Naive thymus-derived CD8-positive, alpha-beta T cell (primary cell): ENCODE measurements at places on chromosomes 2 and 18. TPM values are rescaled to one million over a fixed set of nuclear protein-coding genes. Genes with fewer than 3 reads are reported as not detected.

DNA sequence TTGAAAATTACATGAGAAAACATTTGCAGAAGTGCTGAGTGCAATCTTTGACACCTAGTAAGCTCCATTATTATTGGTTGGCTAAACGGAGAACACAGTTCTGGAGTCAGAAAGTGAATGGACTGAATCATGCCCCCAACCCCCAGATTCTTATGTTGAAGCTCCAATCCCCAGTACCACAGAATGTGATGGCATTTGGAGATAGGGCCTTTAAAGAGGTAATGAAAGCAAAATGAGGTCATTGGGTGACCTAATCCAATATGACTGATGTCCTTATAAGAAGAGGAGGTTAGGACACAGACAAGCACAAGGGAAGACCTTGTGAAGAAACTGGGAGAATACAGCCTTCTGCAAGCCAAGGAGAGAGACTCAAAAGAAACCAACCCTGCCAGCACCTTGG, 200.9 kb upstream of the EPAS1 start:
- no peak for DNase-seq

DNA sequence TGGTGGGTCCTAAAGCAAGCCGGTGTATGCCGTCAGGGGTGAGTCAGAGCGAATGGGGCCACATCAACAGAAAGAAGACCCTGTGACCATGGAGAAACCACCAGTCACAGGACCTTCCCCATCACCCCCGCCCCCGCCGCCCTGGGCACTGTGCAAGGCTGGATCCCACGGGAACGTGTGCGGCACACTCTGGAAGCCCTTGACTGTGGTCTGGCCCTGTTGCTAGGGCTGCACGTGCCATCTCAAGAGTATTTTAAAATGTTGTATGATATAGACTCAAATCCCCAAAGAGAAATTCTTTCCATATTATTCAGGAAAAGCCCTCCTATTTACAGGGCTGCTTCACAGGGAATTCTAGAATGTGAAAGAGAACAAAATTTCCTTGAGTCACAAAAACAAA, 174.8 kb downstream of the BCL2 start:
- DNase-seq: no peak

DNA sequence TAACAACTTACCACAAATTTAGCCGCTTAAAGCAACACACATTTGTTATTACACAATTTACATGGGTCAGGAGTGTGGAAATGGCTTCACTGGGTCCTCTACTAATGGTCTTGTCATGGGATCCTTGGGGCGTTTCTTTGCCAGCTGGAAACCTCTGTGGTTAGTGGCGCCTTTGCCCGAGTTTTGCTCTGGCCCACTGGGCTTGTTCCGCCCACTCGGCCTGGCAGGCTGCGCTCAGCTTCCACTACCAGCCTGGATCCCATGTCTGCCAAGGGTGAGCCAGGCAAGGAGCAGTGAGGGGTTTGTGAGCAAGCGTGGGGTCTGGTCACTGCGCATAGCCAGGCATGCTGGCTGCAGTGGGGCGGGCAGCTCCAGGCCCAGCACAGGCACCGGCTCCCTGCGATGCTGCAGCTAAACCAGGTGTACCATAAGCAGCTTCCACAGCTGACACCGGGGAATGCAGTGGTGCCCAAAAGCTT, 16.2 kb upstream of the MBD2 start:
- DNase-seq: no peak

GRCh38 chr2:74149247-74149525, 1.5 kb upstream of the BOLA3 start:
- DNase-seq: no peak

GRCh38 chr2:178119179-178119922, 7.1 kb downstream of the RBM45 start:
- DNase-seq: no peak

GRCh38 chr2:38106405-38107094, 30.6 kb upstream of the CYP1B1 start:
- no peak for DNase-seq

GRCh38 chr2:57207191-57207590, 839.4 kb upstream of the VRK2 start:
- no peak for DNase-seq

- DNase-seq: no peak
These were observed 65.2 kb downstream of the ZEB2 start for GRCh38 chr2:144454466-144455287.

DNA sequence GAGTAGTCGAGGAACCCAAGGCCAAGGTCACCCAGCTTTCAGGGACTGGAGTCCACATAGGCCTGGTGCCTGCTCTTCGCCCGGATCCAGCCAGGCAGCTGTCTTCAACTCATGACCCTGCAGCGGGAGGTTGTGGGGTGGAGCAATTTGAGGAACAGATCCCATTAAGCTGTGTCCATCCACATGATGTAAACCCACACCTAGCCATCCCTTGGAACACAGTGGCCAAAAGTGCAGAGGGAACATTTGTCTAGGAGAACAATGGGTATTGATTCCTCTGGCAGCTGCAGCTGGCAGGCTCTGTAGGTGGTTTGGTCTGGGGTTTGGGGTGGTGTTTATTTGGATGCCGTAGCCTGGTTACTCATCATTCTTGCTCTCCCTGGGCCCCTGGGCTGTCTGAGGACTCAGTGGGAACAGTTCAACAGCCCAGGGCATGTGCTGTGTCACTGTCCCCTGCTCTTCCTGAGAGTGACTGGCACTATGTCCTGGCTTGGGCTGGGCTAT, 99.4 kb downstream of the TFCP2L1 start:
- no peak for DNase-seq

GRCh38 chr2:122135021-122135937, 379.8 kb downstream of the TSN start:
- DNase-seq: no peak

The CDK5R2 gene
- polyA plus RNA-seq: not detected

The CHST9 gene
- not detected for polyA plus RNA-seq

The C2orf74 gene
- polyA plus RNA-seq: 62.1 TPM

The TEKT4 gene
- polyA plus RNA-seq: not detected

The TSPYL6 gene
- polyA plus RNA-seq: not detected

The POTEE gene
- 0.08 TPM for polyA plus RNA-seq

The STPG4 gene
- not detected for polyA plus RNA-seq

The MEP1B gene
- polyA plus RNA-seq: not detected
